ENCODE measurements at places on chromosomes 4 and X.
A peak's percentile ranks its signal among the peaks of the same experiment; 100 is the strongest.

- DNase-seq: no peak
Measured at GRCh38 chrX:39226251-39226650, 425.0 kb downstream of the MID1IP1 start.

- no peak for DNase-seq
Measured at GRCh38 chrX:348461-349117, 30.0 kb upstream of the GTPBP6 start.

DNA sequence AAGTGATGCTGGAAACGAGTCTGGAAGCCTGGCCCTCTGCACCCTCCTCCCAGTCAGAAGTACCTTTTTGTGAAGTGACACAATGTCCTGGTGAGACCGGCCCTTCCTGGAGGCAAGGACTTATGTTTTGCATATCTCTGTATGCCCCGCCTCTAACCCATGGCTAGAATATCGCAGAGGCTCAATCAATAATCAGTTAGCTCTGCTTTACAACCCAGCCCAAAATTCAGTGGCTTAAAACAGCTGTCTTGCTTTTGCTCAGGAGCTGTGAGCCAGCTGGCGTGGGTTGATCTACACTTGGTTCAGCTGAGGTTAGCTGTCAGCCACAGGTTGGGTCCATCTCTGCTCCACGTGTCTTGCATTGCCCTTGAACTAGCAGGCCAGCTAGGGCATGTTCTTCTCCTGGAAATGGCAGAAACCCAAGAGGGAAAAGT, 98.8 kb upstream of the METTL14 start:
- DNase-seq: no peak

DNA sequence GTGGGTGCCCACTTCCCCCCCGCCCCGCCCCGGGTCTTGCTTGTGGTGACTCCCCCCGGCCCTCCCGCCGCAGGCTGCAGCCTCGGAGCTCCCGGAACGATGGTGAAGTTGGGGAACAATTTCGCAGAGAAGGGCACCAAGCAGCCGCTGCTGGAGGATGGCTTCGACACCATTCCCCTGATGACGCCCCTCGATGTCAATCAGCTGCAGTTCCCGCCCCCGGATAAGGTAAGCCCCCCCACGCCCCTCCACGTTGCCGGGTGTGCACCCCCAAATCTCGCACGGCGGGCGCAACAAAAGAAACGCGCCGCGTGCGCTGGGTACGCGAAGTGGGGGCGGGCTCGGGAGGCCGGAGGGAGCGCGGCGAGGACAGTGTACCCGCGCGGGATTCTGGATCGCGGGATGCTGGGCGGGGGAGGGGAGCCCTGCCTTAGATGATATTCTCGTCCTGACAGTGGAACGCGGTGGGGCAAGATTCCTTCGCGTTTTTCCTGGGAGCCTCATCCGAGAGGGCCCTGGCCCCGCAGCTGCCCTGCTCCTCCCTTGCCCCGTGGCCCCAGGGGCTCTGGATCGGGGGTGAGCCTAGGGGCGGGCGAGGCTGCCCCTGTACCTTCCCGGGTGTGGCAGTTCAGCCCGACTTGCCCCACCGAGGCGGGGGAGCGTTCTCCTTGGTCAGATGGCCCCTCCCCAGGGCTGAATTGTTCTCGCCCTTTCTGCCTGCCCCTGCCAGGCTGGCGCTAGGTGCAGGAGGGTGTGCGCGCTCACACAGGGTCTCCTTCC, 819 bp downstream of the NSG1 start:
- no peak for DNase-seq

GRCh38 chr4:80781431-80781830, 249.1 kb upstream of the BMP3 start:
- DNase-seq: no peak

DNA sequence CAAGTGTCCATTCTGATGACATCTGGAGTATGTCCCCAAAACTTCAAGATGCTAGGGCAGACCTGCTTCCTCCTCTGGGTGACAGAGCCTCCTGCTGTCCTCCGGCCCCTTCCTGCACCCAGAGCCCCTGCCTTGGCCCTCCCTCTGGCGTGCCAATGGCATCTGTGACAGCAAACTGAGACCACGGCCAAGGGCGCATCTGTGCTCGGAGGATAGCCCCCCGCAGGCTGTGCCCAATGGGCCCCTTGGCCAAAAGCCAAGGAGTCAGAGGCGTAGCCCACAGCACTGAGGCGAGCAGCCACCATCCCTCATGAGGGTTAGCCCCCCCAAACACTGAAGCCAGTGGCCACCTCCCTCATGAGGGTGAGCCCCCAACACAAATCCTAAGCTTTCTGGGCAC, 7.9 kb downstream of the LRPAP1 start:
- no peak for DNase-seq

DNA sequence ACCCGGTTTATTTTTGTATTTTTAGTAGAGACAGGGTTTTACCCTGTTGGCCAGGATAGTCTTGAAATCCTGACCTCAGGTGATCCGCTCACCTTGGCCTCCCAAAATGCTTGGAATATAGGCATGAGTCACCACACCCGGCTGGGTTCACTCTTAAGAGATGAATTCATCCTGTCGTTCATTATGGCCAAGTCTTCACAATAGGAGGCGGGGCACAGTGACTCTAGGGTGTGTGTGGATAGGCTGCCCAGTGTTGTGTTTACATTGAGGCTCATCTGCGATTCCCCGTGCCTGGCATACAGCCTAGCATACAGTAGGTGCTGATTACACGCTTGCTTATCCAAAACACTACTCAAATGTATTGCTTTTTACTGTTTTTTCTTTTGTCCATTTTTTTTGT, 41.3 kb upstream of the IGFBP7 start:
- DNase-seq: no peak

DNA sequence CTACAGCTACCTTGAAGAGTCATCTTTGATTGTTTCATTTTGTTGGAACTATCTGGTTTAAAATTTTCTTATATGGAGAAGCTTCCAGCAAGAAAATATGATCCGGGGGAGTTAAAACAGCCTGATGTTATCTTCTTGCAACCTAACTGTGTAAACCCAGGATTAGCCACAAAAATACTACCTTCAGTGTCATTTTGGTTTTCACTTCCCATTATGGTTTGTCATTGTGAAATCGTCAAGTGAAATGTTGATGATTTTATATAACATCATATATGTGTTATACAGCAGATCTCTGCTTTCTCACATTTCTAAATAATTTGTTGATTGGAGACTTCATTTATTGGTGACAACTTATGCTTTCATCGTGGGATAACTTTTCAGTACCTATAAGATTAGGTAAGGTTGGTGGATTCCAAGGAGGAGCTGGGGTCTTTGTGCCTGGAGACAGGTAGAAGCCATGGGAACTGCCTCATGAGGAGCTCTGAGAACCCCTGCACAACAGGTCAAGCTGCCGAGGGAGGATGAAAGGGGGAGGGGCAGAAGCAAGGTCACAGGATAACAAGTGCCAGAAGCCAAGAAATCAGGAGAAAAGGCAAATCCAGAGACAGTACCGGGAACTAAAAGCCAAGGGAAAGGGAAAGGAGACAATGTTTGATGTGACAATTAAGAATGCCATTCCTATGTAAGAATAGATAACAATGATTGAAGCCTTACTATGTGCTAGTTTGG, 7.2 kb downstream of the ARHGAP24 start:
- no peak for DNase-seq

DNA sequence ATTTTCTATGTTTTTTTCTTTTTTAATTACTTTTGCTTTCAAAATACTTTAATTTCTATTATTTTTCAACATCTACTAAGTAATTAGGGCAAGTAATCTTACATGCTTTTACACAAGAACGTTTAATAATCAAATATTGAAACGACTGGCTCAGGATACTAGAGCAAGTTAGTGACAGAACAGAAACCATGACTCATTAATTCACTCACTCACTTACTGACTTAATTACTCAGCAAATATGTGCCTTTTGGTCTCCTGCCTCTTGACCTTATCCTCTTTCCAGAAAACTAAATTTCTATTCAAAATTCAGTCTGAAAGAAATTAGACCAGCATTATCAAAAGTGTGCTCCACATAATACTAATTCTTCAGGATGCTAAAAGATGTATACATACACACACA, 314.9 kb upstream of the TEX13C start:
- no peak for DNase-seq

GRCh38 chr4:105357258-105357980, 116.4 kb downstream of the PPA2 start:
- DNase-seq: no peak

DNA sequence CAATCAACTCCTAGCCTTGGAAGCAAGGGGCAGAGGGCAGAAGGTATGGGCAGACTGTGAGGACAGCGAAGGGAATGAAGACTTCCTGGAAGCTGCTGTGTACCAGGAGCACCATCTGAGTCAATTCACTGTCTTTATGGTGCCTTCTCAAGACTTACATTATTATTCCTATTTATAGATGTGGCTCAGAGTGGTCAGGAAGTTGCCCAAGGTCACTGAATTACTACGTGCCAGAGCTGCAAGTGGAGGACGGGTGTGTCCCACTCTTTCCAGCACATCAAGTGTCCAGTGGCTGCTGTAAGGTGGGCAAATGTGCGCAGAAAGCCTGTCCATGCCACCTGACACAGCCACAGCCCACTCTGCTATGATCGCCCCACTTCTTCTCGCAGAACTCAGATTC, 32.0 kb downstream of the SMPX start:
- no peak for DNase-seq

GRCh38 chr4:3291969-3292570, 751 bp upstream of the RGS12 start:
- DNase-seq: no peak

GRCh38 chr4:104719539-104720230, 225.0 kb upstream of the CXXC4 start:
- no peak for DNase-seq

DNA sequence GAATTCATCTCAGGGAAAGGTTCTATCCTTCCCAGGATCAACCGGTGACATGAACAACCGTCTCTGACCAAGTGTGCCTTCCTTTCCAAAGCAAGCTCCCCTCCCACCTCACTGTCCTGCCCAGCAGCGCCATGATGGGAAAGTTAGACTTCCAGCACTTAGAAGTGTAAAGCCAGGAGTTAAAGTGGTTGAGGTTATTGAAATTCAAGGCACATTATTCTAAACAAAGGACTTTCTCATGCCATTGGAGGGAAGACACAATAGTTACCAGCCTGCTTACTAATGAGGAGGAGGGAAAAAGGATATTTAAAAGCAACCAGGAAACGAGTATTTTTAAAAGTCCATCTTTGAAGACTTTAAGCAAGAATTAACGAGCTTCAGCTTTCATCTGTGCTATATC, 96.8 kb downstream of the NSUN7 start:
- no peak for DNase-seq

GRCh38 chrX:49991758-49992157, 69.4 kb downstream of the CLCN5 start:
- DNase-seq: no peak

DNA sequence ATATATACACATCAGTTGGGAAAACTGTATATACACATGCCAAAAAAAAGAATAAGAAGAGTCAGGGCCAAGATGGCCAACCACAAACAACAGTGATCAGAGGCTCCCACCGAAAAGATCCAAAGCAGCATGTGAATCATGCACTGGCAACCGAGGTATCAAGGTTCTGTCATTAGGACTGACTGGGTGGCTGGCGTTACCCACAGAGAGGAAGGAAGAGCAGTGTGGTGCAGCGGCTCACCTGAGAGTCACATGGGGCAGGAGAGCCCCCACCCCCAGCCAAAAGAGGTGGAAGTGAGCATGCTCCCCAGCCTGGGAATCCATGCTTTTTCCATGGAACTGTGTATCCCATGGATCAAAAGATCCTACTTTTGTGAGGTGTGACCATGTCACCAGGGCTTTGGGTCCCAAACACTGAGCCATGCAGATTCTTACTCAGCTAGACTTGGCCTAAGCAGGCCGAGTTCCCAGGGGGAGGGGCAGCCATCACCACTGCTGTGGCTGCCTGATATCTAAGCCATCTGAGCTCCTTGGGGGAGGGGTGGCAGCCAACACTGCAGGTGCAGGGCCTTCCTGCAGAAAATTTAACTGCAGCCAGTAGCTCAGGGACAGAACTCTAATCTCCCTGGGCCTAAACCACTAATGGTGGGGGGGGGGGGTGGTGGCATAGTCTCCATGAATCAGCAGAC, 52.8 kb downstream of the P2RY10 start:
- DNase-seq: no peak

- no peak for DNase-seq
Measured at GRCh38 chr4:31236020-31236638, 516.0 kb downstream of the PCDH7 start.

DNA sequence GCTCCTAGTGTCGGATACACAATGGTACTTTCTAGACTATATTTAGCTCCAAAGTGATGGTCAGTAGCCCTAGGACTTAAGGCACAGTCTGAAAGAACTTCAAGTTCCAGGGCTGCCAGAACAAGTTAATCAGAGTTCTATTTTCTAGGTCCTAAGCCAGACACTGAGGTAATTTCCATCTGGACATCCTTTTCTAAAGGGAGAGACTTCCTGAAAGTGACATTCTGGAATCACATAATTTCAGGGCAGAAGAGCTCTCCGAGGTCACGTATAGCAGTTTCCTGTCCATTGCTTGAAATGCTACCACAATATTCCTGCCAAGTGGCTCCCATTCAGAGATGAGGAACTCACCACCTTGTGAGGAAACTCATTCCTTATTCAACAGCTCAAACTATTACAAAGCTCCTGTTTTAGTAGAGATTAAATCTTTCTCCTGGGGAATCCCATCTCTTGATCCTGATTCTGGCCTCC, 117.9 kb downstream of the COL25A1 start:
- DNase-seq: peak; percentile 16

DNA sequence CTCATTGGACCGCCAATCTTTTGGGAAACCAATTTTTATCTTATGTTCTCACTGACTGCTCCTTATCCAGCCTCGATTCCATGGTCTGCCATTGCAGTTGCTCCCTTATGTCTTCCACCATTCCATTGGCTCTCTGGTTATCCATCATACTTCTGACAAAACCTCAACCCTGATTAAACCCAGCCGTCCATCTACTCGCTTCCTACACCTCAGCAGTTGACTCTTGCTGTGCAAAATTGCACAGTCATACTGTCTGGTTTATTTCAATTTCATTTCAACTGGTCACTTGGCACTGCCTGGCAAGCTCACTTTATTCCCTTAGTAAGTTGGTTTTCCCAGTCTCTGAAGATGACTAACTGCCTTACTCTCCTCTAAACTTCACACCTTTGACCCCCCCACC, 26.2 kb downstream of the ARL9 start:
- DNase-seq: no peak

Measured in HS-5 (cell line).